Neuronal stem cell (in vitro differentiated cells): ENCODE measurements at places on chromosomes 13 and 19.

GRCh38 chr19:31118287-31118955, 230.8 kb downstream of the TSHZ3 start:
- DNase-seq, result no peak

GRCh38 chr13:45240143-45240542, 39.3 kb upstream of the KCTD4 start:
- no peak for DNase-seq

GRCh38 chr19:31385744-31386143, 36.5 kb upstream of the TSHZ3 start:
- no peak for DNase-seq

DNA sequence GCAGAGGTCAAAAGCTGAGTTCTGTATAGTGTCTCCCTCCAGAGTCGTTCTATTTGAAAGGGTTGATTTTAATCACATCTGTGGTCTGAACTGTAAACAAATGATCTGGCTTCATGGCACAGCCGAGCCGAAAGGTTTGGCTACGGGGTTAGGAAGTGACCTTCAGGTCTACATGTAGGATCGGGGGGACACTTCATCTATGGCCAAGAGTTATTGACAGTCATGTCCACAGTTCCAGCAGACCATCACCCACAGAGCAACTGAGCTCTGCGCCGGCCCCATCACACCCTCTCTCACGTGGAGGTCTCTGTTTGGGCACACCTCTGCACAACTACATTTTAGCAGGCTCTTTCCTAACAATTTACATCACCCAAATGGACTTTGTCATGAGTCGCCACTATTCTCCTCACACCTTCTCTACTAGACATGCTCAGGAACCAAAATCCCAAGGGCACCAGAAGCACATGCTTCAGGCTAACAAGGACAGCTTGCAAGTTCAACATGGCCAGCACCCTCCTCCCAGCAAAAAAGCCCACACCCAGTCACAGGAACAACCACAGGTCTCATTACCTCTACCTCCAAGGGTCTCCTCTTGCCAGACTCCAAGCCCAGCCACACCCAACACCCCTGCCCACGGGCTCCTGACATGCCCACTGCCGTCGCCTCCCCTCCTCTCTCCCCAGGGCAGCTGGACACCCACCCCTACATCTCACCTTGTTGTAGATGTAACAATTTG, 36.1 kb upstream of the EPHX3 start:
- DNase-seq, result no peak

DNA sequence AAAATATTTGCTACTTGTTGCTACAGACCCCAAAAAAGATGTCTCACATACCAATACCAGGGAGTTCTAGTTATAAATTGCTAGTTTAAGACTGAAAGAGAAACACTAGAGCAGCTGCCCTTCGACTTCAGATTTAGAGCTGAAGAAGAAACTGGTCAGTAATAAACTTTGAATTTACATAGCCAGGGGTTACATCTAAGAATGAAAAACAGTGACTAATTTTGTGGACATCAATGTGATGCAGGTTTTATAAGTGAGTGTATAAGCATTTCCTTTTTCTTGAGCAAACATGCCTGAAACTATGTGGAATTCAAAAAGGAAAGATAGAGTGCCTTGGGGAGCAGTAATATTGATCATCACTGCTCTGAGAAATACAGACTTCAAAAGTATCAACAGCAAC, 724.9 kb upstream of the MIR17HG start:
- no peak for DNase-seq

GRCh38 chr13:74190999-74191398, 56.8 kb upstream of the KLF12 start:
- no peak for DNase-seq

DNA sequence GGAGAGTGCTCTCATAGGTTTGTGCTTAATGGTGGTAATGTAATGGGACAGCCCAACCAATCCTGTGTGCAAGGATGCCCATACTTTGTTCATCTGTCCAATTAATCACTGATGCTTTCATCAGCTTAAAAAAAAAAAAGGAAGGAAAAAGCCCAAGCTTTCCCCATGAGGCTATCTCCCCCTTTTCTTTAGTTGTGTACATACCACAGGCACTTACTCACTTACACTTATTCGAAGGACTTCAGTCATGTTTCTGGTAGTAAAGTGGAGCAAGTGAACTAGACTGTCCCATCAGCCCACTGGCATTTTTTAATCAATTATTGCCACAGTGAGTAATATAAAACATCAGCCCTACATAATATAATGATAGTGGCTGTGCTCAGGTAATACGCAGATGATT, 183.5 kb upstream of the UFM1 start:
- DNase-seq, result no peak

DNA sequence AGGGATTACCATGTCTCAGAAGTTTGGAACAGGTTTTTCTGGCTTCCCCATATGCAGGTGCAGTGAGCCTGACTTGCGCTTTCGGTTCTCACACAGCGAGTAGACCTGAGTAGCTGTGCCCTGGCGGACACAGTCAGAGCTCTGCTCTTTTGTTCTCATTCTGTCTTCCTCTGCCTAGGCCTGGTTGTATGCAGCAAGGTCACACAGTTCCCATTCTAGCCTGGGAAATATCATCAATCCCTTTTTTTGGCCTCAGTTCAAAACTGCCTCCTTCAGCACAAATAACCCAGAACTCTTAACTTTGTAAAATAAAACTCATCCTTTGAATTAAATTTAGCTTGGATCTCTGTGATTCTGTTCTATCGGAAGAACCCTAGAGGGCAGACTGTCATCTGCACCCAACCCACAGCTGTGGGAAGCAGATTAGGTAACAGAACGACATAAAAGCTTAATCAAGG, 10.2 kb downstream of the OXGR1 start:
- no peak for DNase-seq

DNA sequence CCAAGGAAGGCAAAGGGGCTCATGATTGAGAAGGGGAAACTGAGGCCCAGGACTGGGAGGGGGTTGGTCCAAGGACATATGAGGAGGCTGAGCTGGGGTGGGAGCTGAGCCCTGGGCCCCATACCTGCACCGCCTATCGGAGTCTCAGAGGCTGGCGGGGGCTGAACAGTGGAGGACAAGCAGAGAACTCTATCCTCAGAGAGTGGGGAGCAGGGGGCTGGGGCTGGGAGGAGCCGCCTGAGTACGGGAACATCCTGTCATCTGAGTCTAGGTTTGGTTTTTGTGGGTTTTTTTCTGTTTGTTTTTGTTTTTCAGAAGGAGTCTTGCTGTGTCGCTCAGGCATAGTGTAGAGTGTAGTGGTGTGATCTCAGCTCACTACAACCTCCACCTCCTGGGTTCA, 6.2 kb downstream of the ARRDC2 start:
- DNase-seq, result no peak

DNA sequence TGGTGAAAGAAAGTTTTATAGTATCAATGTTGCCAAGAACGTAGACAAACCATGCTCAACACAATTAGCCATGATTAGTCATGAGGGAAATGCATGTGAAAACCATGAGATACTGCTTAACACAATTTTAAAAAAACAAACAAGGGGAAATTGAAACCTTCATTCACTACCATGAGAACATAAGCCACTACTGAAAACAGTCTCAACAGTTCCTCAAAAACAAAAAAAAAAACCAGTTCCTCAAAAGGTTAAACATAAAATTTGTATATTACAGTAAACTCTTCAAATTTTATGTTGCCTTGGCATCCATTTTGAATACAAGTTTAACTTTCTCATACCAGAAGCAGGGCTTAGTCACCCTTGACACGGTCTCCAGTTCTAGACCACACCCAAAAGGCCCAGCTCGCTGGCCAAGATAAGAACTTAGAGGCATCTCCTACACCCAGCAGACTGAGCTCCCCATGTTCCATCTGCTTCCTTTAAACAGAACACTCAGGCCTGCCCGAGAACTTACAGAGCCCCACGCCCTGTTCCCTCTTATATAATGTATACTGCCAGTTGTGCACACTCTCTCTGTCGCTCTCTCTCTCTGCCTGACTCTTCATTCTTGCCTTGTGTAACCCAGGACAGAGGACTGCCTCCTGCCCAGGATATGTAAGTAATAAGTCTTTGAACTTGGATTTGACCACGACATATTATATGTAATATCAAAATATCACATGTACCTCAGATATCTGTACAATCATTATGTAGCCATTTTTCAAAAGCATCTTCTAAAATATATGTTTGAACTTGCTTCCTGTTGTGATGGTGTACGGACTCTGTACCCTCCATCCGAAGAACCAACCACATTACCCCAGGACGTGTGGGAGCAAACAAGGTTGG, 67.4 kb downstream of the STK24 start:
- DNase-seq, result no peak

- no peak for DNase-seq
Observed at GRCh38 chr13:47126432-47126831, 229.6 kb upstream of the HTR2A start.

- DNase-seq, result no peak
Observed at GRCh38 chr13:49464085-49464484, 20.0 kb downstream of the SETDB2 start.

DNA sequence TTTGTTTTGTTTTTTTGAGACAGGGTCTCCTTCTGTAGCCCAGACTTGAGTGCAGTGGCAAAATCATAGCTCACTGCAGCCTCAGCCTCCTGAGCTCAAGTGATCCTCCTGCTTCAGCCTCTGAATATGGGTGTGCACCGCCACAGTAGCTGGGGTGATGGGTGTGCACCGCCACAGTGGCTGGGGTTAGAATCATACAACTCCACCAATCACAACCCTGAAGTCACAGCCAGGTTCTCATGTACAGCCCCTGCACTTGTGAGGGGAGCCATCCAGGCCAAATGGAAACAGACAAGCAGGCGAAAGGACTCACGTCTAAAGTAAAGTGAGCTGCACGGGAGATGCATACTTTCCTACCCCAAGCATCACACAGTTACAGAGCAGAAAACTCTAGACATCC, 63.1 kb upstream of the RANBP3 start:
- no peak for DNase-seq

- no peak for DNase-seq
Observed at GRCh38 chr19:1945899-1946298, 4.9 kb downstream of the CSNK1G2 start.

- no peak for DNase-seq
Observed at GRCh38 chr19:12199757-12200419, 37.0 kb downstream of the ZNF136 start.

- no peak for DNase-seq
Observed at GRCh38 chr13:76519685-76520084, 366.5 kb downstream of the KCTD12 start.
